ENCODE measurements at places on chromosomes 4 and X.

DNA sequence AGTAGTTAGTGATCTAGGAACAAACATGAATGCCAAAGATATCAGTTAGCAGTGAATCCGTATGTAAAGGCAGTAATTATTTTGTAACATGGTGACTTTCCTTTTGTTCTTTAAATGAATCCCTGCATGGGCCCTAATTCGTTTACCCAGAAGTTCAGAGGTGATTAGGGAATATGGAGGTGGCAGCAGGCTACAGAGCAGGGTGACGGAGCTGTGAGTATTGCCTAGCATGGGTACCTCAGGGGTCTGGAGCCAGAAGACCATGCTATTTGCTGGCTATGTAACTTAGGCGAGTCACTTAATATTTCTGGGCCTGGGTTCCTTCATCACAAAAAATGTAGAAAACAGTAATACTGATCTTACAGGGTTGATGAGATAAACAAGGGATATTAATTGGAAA, 184.9 kb downstream of the ENOX2 start:
- DNase-seq = no peak

GRCh38 chrX:1075741-1076140, 136.7 kb downstream of the CRLF2 start:
- DNase-seq = no peak

DNA sequence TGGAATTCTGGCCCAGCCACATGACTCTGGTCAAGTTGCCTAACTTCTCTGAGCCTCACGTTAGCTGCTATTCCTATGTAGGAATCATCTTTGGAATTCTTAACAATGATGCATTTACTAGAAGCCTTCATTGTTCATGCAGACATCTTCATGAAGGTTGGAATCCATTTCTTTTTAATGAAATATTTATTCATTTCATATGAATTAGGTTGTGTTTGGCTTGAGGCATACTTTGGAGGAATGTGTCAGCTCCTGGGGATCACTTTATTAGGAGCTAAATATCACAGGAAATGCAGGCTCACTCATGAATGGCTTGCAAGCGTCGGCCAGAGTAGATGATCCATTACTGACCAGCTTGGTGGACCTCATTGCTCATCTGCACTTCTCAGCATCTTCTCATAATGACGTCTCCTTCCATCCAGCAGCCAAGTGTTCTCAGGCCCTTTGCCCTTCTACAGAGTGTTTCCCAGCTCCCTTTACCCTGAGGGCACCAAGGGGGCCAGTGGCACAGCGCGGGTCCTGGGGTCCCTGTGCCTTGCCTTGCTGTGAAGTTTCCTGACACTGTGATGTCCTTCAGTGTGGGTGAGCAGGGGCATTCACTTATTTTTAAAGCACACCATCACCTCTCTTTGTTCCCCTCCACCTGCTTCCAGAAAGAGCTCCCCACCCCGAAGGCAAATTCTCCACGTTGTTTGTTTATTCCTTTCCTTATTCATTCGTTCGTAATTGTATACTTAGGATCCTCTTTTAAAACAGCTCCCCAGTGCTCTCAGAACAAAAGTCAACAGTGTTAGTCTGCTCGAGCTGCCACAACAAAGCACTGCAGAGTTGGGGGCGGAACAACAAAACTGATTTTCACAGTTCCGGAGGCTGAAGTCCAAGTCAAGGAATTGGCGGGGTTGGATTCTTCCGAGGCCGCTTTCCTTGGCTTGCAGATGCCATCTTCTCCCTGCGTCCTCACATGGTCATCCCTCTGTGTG, 106.8 kb downstream of the STK32B start:
- DNase-seq = no peak

- DNase-seq = no peak
Observed at GRCh38 chr4:114026447-114026846, 47.0 kb upstream of the ARSJ start.

- DNase-seq = no peak
Observed at GRCh38 chr4:172287117-172287516, 473.9 kb downstream of the GALNTL6 start.

DNA sequence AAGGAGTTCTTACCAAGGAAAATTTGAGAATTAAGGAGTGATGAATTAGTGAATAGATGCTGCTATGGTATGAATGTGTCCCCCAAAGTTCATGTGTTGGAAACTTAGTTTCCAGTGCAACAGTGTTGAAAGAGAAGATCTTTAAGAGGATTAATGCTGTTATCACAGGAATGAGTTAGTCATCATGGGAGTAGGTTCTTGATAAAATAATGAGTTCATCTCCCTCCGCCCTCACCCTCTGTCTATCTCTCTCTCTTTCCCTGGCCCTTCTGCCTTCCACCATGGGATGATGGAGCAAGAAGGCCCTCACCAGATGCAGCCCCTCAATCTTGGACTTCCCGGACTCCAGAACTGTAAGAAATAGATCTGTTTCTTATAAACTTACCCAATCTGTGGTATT, 38.3 kb upstream of the KLHL8 start:
- no peak for DNase-seq

DNA sequence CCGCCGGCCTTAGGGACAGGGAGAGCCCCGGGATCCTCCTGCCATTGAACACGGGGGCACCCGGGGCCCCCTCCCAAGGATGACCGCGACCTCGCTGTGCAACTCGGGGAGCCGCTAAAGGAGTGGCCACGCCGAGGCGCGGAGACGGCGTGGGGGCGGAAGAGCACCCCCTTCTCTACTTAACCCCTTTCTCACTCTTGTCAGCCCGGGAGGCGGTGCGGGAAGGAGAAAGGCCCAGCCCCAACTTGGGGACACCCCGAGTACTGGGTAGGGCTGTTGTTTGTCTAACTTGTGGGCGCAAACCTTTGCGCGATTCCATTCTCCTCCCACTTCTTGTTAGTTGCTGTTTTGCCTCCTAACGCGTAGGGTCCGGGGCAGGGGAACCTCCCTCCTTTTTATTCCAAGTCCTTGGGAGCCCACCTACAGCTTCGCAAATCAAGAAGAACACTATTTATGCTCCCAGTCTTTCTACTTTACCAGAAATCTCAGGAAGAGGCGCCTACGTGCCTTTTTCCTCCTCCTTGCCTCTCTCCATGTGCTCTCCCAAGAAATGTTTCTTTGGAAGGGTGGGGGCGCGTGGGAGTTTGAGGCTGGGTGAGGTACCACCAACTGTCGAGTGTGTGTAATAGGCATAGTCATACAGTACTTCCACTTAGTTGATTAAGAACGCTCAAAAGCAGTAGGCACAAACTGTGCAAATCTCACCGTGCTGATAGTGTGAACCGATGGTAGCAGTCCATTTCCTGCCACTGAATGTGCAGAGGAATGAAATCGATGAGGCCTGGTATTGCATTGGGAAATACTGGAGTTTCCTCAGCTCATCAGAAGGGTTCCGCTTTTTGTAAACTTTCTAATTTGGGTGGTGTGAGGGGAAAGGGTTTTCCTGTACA, 813 bp downstream of the DIAPH2 start:
- DNase-seq = peak; percentile 39

DNA sequence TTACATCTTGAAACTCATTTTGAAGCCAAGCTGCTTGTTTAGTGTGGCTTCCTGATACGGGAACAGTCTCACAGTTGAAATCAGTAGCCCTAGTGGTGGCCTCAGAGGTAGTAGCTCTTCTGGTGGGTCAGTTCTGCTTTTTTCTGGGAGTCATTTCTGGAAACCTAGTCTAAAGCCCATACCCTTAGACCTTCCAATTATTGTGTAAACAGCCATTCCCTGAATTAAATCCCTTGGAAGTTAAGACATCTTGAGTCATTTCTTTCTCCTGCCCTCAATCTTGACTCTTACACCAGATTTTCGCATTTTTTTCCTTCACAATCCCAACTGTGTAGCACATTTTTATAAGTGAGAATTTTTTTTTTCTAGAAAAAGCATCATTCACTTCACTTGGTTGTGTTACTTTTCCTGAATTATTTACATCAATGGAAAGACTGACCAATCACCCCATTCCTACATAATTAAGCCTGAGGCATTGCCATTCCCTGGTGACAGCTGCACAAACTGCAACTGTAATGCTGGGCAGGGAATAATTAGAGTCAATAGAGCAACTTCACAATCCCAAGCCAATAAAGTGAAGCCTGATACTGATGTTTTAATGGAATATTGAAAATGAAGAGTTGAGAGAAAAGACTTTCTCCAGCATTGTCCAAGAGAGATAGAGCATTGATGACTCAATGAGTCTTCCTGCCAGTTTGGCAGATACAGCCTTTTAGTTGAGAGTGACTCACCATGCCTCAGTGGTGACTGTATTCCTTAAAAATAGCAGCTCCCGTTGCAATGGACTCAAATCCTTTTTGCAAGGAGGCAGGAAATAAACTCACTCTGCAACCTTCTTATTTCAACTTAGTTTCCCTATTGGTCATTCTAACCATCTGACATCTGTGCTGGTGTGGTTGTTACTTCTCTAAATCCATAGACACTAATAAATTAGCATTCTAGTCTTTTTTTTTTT, 13.0 kb upstream of the SEPSECS start:
- no peak for DNase-seq

- no peak for DNase-seq
Observed at GRCh38 chr4:78652282-78652876, 100.8 kb downstream of the ANXA3 start.

- no peak for DNase-seq
Observed at GRCh38 chr4:97605932-97606331, 537.3 kb downstream of the STPG2 start.

GRCh38 chr4:10180927-10181744, 64.5 kb upstream of the WDR1 start:
- DNase-seq = no peak

DNA sequence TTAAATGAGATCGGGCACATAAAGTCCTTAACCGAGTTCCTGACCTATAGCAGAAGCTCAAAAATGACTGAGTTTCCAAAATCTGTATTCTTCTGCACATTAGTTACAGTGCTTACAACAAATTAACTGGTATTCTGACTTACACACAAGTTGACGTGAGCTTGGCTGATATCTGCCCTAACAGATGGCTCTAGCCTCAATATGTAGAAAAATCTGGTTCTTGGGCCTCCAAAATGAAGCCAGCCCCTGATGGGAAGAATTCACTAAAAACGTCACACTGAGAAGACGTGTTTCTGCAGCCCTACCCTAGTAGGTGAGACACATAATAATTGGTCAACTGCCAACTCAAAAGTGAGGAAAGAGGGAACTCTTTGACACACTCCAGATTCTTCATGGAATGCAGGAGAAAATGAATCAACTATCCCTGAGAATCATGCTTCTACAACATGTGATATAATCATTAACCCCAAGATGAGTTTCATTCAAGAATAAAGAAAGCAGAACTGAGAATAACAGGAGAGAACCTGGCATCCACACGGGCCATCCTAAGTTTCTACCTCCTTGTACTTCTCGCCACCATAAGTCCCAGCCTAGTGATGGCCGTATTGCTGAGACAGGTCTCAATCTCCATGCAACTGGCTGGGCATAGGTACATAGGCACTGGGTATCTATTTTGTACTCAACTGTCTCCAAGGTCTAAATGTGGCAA, 8.2 kb downstream of the STX18 start:
- no peak for DNase-seq

DNA sequence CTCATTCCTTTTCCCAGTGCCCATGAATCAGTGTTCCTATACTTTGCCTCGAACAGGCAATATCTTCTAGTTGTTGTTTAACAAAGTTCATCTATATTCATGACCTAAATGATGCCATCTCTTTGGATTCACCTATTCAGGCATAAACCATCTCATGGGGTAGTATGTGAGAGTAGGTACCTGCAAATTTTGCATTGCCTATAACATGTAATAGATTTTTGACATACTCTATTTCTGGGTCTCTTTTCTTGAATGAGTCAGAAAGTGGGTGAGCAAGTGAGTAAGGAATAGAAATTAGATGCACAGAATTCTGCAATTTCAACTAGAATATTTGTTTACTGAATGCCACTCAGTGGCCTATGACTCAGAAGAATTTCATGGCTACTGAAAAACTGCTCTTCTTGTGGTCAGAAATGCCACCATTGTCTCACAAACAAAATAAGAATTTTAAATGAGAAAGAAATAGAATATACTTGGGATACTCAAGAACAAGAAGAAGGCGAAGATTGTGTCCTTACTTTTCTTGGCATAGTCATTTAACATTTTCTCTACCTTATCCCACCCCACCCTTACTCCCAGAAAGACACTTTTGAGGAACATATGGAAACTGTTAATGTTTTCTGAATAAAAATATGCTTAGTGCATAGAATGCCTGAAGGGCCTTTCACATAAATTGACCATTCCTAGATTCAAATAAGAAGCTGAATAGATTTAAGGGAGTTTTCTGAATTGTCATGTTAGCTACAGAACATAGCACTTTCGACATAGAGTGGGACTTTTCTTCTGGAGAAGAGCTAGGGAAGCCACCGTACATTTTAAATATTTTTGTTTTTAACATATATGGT, 86.8 kb downstream of the HHIP start:
- no peak for DNase-seq

- no peak for DNase-seq
Observed at GRCh38 chr4:26235500-26235899, 85.3 kb upstream of the RBPJ start.

GRCh38 chr4:71366766-71367165, 27.9 kb downstream of the SLC4A4 start:
- DNase-seq = no peak

- DNase-seq = no peak
Observed at GRCh38 chr4:146439999-146440398, 81.7 kb downstream of the SLC10A7 start.

DNA sequence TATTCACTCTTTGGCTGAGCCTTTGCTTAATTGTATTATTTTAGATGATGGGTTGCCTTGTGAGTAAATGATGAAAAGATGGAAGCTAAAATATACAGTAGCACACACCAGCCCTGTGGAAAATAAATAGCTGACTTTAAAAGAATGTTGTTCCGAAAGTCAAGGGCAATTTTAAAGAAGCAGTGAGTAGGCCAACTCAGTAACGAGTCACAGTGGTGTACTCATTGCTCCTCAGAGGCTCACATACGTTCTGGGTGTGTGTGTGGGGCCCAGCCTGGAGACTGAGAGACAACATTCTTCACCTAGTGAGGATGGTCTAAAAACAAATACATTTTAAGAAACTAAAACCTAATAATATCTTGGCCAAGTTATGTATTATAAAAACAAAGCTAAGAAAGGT, 640.3 kb downstream of the TRIML1 start:
- DNase-seq = no peak

GRCh38 chrX:2610246-2611170, 80.6 kb upstream of the CD99 start:
- no peak for DNase-seq

- DNase-seq = no peak
Observed at GRCh38 chr4:117817301-117817700, 217.0 kb upstream of the NDST3 start.

- no peak for DNase-seq
Observed at GRCh38 chr4:154465085-154465484, 26.5 kb downstream of the DCHS2 start.

GRCh38 chrX:31819455-31819854, 747.6 kb upstream of the FTHL17 start:
- DNase-seq = no peak

Measured in SK-N-SH (cell line).